ENCODE measurements at places on chromosomes 13 and 19. TPM values are rescaled to one million over a fixed set of nuclear protein-coding genes. Genes with fewer than 3 reads are reported as not detected.
A peak's percentile ranks its signal among the peaks of the same experiment; 100 is the strongest.

- no peak overlapping the region for H3K4me3 ChIP-seq
- no peak overlapping the region for H3K27ac ChIP-seq
- DNase-seq: no peak
- H3K4me1 ChIP-seq: peaks cover 6% of the 10 kb centered on the region
Observed at GRCh38 chr19:39135701-39136100, 10.1 kb downstream of the PAK4 start.

SIGLEC11 gene
- total RNA-seq: not detected

GRCh38 chr13:44273991-44274770 lies 99.4 kb upstream of the SERP2 start:
- peaks cover 8% of the 10 kb centered on the region for H3K27me3 ChIP-seq
- peak overlapping the region; percentile 79 for H3K27ac ChIP-seq
- peaks cover 20% of the 10 kb centered on the region for H3K4me1 ChIP-seq
- no peak for DNase-seq

IGSF23 gene
- total RNA-seq: not detected

GRCh38 chr19:10450191-10450852 lies 30.0 kb downstream of the PDE4A start:
- H3K27me3 ChIP-seq: no peaks in the 10 kb centered on the region
- no peak overlapping the region for H3K27ac ChIP-seq
- no peak overlapping the region for H3K4me3 ChIP-seq
- DNase-seq: no peak
- peaks cover 23% of the 10 kb centered on the region for H3K36me3 ChIP-seq

PALM gene
- not detected for total RNA-seq

GRCh38 chr13:40987606-40988280 lies 31.4 kb downstream of the ELF1 start:
- H3K36me3 ChIP-seq: peaks cover 22% of the 10 kb centered on the region
- H3K27me3 ChIP-seq: no peaks in the 10 kb centered on the region
- DNase-seq: no peak
- peaks cover 63% of the 10 kb centered on the region for H3K4me1 ChIP-seq
- peak overlapping the region; percentile 42 for H3K27ac ChIP-seq
- H3K4me3 ChIP-seq: no peak overlapping the region

GRCh38 chr13:111589321-111589720 lies 268.9 kb downstream of the TEX29 start:
- no peak overlapping the region for H3K4me3 ChIP-seq
- H3K27me3 ChIP-seq: no peaks in the 10 kb centered on the region
- H3K36me3 ChIP-seq: no peaks in the 10 kb centered on the region
- no peak for DNase-seq
- H3K27ac ChIP-seq: no peak overlapping the region

GRCh38 chr13:67351909-67352308 lies 121.8 kb upstream of the PCDH9 start:
- H3K27ac ChIP-seq: no peak overlapping the region
- DNase-seq: no peak
- H3K4me1 ChIP-seq: no peaks in the 10 kb centered on the region
- H3K27me3 ChIP-seq: no peaks in the 10 kb centered on the region

DNA sequence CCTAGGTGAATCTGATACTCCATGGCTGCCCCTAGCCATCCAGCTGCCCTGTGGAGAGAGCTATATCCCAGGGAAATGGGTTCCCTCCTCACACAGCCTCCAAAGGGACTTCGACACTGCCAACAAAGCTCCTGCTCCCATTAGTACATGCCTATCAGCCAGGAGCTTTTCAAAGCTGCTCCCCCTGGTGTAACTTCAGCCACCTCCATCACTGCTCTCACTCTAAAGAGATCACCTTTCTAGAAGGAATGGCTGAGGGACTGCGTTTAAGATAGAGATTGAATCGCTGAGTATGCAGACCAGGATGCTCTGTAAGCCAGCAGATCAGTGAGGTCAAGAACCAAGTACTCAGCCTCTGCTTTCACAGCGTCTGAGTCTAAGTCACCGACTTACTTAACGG lies 213.7 kb downstream of the NALCN start:
- no peaks in the 10 kb centered on the region for H3K36me3 ChIP-seq
- no peak for DNase-seq
- H3K4me3 ChIP-seq: no peak overlapping the region
- H3K27me3 ChIP-seq: no peaks in the 10 kb centered on the region
- H3K27ac ChIP-seq: no peak overlapping the region
- no peaks in the 10 kb centered on the region for H3K4me1 ChIP-seq

DNA sequence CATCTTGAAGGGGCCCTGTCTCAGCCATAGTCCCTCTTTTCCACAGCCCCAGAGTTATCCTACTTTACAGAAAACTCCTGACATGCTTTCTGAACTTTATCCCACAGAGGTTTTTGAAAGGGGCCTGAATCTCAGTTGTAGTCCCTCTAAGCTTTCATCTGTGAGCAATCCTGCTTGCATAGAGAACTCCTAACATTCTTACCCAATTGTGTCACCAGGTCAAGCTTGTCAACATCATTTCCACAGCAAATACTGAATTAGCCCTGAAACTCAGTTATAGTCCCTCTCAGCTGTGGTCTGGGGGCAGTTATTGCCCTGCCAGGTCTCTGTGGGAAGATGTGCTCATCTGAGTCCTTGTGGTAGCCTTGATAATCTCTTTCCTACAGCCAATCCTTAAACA lies 2190.3 kb upstream of the PCDH20 start:
- no peaks in the 10 kb centered on the region for H3K4me1 ChIP-seq
- no peaks in the 10 kb centered on the region for H3K36me3 ChIP-seq
- H3K27ac ChIP-seq: no peak overlapping the region
- H3K4me3 ChIP-seq: no peak overlapping the region

DNA sequence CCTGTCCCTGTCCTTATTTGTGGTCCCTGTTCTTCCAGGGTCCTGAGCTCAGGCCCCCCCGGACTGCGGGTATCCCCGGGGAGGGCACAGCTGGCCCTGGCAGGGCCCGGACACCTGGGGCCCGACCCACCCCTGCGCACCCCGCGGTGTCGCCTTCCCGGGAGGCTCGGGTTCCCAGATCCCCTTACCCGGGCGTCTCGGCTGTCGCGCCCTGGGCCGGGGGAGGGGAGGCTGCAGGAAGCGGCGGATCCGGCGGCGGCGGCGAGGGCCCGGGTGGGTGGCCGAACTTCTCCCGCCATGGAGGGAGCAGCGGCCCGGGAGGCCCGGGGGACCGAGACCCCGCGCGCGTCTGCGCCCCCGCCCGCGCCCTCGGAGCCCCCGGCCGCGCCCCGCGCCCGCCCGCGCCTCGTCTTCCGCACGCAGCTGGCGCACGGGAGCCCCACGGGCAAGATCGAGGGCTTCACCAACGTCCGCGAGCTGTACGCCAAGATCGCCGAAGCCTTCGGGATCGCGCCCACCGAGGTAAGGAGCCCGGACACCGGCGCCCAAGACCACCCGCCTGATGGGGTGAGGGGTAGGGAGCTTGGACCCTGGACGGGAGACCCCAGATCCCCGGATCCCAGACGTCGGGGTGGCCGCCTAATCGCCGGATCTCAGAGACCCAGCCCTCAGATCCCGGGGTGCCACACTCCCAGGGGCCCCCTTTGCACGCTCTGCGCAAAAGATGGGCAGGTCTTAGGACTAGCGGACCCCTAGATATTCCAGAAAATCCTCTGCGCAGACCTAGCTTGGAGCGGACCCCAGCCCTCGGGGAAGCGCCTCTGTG lies at the start of gene GIPC3:
GIPC3 (plus strand) TSS at position 178 of the 826 bp plus-strand sequence; CDS start at position 298, 120 bp downstream.
- peaks cover 6% of the 10 kb centered on the region for H3K27me3 ChIP-seq
- H3K27ac ChIP-seq: no peak within 1 kb of the TSS
- H3K4me3 ChIP-seq: no peak within 1 kb of the TSS

SIGLEC7 gene
- not detected for total RNA-seq

- no peaks in the 10 kb centered on the region for H3K36me3 ChIP-seq
- H3K27me3 ChIP-seq: no peaks in the 10 kb centered on the region
- DNase-seq: no peak
Observed at GRCh38 chr13:99004978-99005377, 27.1 kb upstream of the DOCK9 start.

- no peak for DNase-seq
- no peak overlapping the region for H3K4me3 ChIP-seq
- no peak overlapping the region for H3K27ac ChIP-seq
Observed at GRCh38 chr13:33554919-33555791, 262.8 kb upstream of the RFC3 start.

GRCh38 chr13:19959141-19959830 lies 759 bp downstream of the ZMYM2 start:
- peak; percentile 81 for DNase-seq
- H3K27ac ChIP-seq: peak overlapping the region; percentile 95
- H3K36me3 ChIP-seq: peaks cover 6% of the 10 kb centered on the region
- peaks cover 27% of the 10 kb centered on the region for H3K4me1 ChIP-seq

DNA sequence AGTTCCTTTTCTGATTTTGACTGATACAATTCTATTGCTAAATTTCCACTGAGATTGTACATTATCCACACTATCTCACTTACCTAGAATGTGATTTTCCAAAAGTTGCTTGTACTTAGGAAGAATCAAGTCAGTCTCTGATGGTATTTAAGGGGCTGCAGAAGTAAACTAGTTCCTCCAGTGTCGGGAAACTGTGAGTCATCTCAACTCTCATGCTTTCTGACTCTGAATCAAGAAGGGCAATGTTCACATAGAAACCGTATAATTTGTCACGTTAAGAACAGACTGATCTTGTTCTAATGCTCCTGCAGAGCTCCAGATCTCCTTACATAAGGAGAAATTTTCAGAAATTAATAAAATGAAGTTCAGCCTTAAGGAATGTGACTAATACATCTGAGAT lies 369.3 kb downstream of the KLF5 start:
- no peaks in the 10 kb centered on the region for H3K27me3 ChIP-seq
- H3K4me3 ChIP-seq: no peak overlapping the region
- no peaks in the 10 kb centered on the region for H3K36me3 ChIP-seq
- H3K4me1 ChIP-seq: no peaks in the 10 kb centered on the region
- H3K27ac ChIP-seq: no peak overlapping the region

NCR1 gene
- 0.80 TPM for total RNA-seq

- H3K27me3 ChIP-seq: peaks cover 8% of the 10 kb centered on the region
- no peak for DNase-seq
Observed at GRCh38 chr19:33216198-33216830, 9.3 kb downstream of the SLC7A10 start.

SIGLEC8 gene
- not detected for total RNA-seq

DNA sequence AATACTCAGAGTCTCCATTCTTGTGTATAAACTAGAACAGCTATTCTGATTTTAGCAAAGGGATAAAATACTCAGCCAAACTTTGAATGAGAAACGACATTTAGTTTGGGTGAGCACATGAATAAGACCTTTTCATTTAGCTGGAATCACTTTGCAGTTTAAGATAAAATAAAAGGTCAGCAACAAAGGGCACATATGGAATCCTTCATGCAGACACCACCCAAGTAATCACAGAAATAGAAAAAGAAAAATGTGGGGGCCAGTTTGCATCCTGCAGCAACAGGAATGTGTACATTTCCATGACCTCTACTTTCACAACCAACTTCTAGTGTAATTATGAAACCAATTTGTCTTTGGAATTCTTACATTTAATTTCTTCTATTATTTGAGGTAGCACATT lies 1637.4 kb downstream of the PCDH9 start:
- no peaks in the 10 kb centered on the region for H3K36me3 ChIP-seq
- DNase-seq: no peak
- H3K4me1 ChIP-seq: no peaks in the 10 kb centered on the region

DNA sequence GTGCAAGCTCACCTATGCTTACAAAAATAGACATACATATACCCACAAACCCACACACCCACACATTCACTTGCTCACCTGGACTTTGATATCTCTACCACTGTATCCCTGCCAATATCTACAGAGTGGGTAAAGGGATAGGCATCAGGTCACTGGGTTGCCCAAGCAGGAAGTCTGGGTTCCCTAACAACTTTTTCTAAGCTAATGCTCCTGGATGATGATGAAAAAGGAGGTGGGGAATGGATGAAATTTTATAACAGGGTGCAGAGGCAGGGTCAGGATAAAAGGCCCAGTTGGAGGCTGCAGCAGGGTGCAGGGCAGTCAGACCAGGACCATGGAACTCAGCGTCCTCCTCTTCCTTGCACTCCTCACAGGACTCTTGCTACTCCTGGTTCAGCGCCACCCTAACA lies at the start of gene CYP2B6:
CYP2B6 (plus strand) TSS at position 311 of the 410 bp plus-strand sequence; CDS start at position 335, 24 bp downstream.
- H3K27me3 ChIP-seq: peaks cover 15% of the 10 kb centered on the region
- DNase-seq: no peak
- H3K4me3 ChIP-seq: no peak within 1 kb of the TSS
- no peaks in the 10 kb centered on the region for H3K36me3 ChIP-seq

DNA sequence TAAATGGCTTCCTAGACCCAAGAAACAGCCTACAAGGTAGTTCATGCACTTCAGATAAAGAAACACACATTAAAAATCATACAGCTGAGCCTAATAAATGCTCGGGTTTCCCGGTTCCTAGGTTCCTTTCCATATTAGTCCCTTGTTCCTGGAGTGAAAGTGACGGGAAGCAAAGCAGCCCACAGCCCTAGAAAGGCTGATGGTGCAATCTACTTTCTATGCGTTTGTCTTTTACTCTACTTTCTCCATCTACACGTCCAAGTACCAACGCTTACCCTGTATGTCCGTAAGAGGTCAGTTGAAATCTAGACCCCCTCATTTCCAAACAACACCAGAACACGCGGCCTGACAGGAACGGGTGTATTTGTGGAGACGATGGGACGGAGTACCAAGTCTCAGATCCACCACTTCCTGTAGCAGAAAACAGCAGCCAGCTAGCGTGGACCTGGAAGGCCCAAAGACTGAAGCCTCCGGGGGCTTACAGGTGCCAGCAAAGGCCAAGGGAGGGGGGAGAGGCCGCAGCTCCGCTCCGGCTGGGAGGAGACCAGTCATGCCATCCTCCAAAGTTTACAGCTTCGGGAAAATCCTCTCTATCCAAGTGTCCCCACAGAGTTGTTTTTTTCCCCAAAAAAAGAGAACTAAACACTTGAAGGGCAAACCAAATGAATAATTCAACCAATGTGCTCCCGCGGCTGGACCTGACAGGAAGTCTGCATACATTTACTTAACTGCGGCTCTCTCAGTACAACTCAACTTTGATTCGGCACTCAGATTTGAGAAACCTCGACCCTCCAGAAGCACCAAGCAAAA lies 34.1 kb downstream of the STK24 start:
- peaks cover 20% of the 10 kb centered on the region for H3K36me3 ChIP-seq
- H3K27ac ChIP-seq: peak overlapping the region; percentile 16
- DNase-seq: no peak
- H3K4me3 ChIP-seq: peak overlapping the region; percentile 23
- H3K4me1 ChIP-seq: peaks cover 63% of the 10 kb centered on the region

PBX4 gene
- total RNA-seq: 39.9 TPM

DNA sequence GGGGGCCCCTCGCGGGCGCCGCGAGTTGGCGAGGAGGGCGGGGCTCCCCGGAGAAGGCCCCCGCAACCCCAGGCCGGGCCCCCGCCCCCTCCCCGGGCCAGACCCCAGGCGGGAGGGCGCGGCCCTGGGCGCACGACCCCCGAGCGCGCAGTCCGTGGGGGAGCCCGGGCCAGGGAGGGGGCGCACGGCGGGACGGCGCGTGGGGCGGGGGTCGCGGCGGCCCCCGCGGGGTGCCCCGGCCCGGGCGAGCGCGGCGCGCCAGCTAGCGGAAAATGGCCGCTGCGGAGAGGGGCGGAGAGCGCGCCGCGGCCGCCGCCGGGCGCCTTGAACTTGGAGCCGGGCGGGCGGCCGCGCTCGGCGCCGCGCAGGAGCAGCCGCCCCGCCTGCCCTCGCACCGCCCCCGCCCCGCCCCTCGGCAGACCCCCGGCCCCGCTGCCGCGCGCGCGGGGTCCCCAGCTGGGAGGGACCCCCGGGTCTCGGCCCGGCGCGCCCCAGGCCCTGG lies 6.4 kb upstream of the NFIC start:
- no peaks in the 10 kb centered on the region for H3K36me3 ChIP-seq
- H3K27ac ChIP-seq: no peak overlapping the region
- peak overlapping the region; percentile 79 for H3K4me3 ChIP-seq
- DNase-seq: no peak

LRFN3 gene
- 11.9 TPM for total RNA-seq

N4BP2L1 gene
- total RNA-seq: 24.8 TPM

GRCh38 chr13:110894086-110894485 lies 20.8 kb downstream of the ANKRD10 start:
- H3K4me1 ChIP-seq: peaks cover 3% of the 10 kb centered on the region

GRCh38 chr13:98068521-98068920 lies 74.4 kb upstream of the FARP1 start:
- no peaks in the 10 kb centered on the region for H3K36me3 ChIP-seq
- peaks cover 4% of the 10 kb centered on the region for H3K27me3 ChIP-seq
- DNase-seq: no peak
- no peaks in the 10 kb centered on the region for H3K4me1 ChIP-seq
